SW 1271 (cell line): ENCODE measurements at places on chromosomes 4 and X.

GRCh38 chr4:133208694-133209285 is 59.7 kb downstream of the PCDH10 start:
- no peak for DNase-seq

DNA sequence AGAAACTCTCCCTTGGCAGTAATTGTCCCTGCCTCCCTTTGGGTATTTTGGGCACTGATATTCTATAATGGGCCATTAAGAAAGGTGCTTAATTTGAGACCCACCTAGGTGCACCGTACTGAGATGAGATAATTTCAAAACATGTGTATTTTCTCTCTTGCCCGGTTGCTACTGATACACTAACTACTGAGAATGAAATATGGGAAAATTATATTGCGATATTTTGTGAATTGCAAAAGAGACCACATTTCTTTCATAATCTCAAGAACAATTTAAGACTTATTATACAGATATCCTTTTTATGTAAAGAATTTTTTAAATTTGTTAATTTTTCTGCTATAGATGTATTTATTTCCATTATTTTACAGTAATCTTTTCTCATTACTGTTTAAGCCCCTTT is 284.9 kb downstream of the ADGRL3 start:
- no peak for DNase-seq

DNA sequence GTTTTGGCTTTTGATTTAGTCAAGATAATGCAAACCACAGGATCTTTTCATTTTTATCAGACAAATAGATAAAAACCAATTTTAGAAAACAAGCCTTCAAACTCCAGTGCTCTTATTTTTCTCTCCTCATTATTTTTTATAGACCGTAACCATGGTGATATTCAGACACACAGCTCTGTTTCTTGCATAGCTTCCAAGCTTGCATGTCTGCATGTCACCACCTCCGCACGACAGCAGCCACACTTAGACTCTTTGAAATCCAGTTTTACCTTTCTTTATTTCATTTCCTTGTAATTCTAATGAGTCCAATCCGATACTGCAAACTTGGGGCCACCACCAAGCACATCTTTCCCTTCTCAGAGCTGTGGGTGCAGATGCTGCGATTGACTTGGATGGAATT is 94.3 kb upstream of the GPM6A start:
- DNase-seq = no peak

DNA sequence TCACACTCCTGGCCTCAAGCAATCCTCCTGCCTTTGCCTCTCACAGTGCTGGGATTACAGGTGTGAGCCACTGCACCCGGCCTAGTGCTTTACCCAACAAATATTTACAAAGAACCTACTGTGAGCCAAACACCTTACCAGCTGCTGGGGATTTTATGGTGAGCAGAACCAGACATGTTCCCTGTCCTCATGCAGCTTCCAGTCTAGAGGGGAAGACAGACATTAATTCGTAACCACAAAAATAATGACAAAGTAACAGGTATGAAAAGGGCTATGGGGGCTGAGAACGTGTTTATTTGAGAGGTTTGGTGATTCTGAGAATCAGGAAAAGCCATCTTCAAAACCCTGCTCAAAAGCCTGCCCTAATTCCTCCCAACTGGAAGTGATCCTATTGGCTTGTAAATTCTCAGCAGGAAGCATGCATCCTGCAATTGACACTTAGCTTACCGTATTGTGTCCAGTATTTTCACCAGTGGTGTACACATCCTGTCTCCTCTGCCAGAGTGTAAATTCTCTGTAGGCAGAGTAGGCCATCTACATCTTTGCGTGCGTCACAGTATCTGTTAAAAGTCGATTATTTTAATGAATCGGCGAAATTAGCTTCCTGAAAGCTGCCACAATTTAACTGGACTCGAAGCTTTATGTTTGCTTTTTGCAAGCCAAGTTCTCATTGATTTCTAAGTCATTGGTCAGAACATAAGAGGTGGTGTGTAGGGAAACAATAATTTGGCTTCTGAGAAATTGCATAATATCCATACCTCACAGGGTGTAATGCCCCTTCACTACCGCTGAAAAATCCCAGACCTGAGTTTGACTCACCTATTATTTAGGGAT is 67.0 kb downstream of the TMEM156 start:
- DNase-seq = no peak

DNA sequence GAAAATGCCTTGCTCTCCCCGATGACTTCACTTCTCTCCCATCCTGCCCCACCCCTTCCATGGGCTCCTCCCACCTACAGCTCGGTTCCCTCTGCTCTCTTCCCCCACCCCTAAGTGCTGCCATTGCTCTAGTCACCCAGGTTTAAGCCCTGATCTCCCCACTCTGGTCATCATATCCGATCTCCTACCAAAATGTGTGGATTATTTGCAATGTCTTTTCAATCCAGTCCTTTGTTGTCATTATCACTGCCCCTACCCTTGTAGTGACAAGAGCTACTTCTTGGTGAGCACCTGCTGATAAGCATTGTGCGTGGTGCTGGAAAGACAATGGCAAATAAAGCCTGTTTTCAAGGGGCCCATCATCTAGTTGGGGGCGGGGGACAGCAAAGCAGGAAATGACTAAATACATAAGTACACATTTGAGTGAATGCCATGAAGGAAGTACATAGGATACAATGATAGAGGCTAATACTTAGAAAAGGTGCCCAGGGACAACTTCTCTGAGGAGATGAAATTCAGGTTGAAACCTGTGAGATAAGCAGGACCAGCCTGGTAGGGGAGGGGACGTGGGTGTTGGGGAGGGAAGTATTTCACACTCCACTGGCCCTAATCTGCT is 63.8 kb downstream of the DLG3 start:
- no peak for DNase-seq

DNA sequence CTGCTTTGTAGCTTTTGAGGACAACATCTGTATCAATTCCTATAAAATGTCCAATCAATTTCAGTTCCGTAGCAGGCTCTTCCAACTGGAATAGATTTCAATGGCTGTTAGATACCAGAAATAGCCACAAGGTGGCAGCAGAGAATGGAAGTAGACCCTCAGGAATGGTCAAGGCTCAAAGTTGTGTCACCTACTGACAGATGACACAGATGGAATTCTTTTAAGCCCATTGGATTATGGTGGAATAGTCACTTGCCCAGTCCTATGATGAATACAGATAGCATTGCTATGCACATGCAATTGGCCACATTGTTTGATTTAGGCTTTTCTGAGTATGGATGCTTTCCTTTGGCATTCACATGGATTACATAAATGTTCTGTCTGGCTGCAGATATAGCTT is 130.4 kb upstream of the RADX start:
- peak; percentile 4 for DNase-seq

- no peak for DNase-seq
Measured at GRCh38 chr4:118888666-118889311, at the start of gene SYNPO2. Gene SYNPO2 (plus strand): TSS chr4:118888854. CDS start chr4:118889037, 183 bp downstream.

DNA sequence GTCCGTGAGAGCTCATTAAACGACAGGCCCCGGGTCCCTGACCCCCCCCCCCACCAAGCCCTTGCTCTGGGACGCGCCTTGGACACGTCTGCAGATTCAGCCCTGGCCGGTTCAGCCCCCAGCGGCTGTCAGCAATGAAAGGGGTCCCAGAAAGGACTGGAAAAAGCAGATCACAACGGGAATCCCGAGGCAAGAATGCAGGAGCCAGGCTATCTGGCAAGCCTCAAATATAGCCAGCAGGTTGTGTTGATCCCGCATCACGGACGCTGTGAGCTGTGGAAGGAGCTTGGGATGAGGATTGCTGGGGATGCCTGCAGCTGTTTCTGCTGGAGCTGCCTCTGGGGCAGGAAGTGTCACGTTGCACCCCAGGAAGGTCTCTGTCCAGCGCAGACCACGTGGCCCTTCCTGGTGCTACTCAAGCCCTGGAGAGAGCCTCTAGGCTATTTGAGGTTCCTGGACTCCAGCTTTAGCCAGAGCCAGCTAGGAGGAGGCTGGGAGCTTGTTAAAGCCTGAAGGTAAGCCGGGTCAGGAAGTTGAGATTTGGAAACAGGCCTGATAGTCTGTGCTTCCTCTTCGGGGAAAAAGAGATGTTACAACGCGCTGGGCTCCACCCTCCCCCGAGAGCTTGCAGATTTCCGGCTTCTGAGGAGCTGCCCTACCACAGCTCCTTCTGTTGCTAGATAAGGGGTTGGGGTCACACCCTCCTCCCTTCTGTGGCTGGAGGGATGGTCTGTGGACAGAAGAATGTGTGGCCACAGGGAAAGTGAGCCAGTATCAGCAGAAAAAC is 19.3 kb upstream of the CSF2RA start:
- no peak for DNase-seq

DNA sequence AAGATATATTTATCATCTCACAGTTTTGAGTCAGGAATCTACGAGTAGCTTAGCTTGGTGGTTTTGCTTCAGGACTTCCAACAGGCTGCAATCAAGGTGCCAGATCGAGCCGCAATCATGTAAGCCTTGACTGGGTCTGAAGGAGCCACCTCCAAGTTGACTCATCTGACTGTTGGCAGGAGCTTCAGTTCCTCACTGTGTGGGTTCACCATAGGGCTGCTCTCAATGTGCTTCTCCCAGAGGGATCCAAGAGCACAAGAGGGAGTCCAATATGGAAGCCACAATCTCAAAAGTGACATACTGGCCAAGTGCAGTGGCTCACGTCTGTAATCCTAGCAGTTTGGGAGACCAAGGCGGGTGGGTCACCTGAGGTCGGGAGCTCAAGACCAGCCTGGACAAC is 26.5 kb downstream of the DCHS2 start:
- no peak for DNase-seq
